ENCODE measurements at places on chromosomes 3 and 15. TPM values are rescaled to one million over a fixed set of nuclear protein-coding genes. Genes with fewer than 3 reads are reported as not detected.

RLBP1 gene
- total RNA-seq = not detected

RNF123 gene
- total RNA-seq = 35.1 TPM

GRCh38 chr15:77944002-77944867, 133.3 kb downstream of the TBC1D2B start:
- DNase-seq = peak; percentile 56
- peaks cover 41% of the 10 kb centered on the region for H3K27me3 ChIP-seq
- no peaks in the 10 kb centered on the region for H3K4me1 ChIP-seq
- no peaks in the 10 kb centered on the region for H3K36me3 ChIP-seq
- peak overlapping the region; percentile 72 for H3K4me3 ChIP-seq
- H3K27ac ChIP-seq = peak overlapping the region; percentile 85

DNA sequence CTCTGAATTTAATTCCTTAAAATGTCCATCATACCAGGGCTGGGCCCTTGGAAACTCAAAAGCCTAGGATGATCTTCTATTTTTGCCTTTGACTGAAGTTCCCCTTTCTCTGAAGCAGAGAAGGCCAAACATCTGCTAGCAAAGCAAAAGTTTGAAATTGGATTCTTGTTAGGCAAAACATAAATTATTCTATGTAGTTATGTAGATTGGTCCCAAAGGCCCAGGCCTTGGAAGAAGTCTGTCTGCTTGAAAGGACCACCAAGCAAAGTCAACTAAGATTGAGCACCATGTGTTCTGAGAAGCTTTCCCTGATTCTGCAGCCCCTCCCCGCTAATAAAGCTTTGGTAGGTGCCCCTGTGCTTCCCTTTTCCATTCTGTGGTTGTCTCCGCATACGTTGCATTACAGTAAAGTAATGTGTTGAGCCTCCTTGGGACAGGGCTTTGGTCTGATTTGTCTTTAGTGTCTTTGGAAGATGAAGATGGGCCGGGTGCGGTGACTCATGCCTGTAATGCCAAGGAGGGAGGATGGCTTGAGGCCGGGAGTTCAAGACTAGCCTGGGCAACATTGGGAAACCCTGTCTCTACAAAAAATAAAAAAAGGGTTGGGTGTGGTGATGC, 56.4 kb downstream of the RPL39L start:
- no peak for DNase-seq
- H3K27me3 ChIP-seq = no peaks in the 10 kb centered on the region
- peaks cover 9% of the 10 kb centered on the region for H3K4me1 ChIP-seq
- no peak overlapping the region for H3K4me3 ChIP-seq
- H3K36me3 ChIP-seq = peaks cover 4% of the 10 kb centered on the region

DNA sequence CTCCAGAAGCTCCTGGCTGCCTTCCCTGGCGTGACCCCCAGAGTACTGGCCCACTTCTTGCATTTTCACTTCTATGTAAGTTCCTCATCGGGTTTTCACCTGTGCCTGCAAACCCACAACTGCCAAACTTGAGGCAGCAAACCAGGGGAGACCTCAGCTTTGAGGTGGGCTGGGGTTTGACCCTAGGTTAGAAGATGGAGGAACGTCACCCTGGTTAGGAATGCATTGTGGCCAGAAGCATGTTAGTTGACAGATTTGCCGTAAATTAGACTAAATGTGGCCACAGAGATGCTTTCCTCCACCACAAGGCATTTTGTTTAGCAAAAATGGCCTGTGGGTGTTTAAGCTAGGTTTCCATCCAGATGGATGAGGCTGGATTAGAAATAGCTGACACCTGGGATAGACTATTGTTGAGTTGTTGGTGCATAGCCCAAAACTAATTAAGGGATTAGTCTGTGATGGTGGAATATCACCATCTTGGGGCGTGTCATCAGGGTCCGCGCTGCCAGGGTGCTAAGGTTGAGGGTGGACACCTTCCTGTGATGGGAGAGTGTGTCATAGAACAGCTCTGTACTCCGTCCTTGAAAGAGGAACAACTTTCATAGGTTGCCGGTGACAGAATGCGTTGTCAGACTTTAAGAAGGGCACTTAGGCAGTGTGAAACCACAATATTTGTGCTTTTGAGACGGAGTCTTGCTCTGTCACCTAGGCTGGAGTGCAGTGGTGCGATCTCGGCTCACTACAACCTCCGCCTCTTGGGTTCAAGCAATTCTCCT, 3.6 kb downstream of the NISCH start:
- no peak overlapping the region for H3K4me3 ChIP-seq
- no peaks in the 10 kb centered on the region for H3K27me3 ChIP-seq
- H3K36me3 ChIP-seq = peaks cover 4% of the 10 kb centered on the region
- H3K4me1 ChIP-seq = peaks cover 27% of the 10 kb centered on the region
- DNase-seq = no peak

- H3K36me3 ChIP-seq = no peaks in the 10 kb centered on the region
- DNase-seq = no peak
- no peaks in the 10 kb centered on the region for H3K27me3 ChIP-seq
- no peaks in the 10 kb centered on the region for H3K4me1 ChIP-seq
- H3K27ac ChIP-seq = no peak overlapping the region
- no peak overlapping the region for H3K4me3 ChIP-seq
Measured at GRCh38 chr3:121574449-121574848, 6.7 kb downstream of the ARGFX start.

Data from activated T-cell treated with anti-CD3 and anti-CD28 coated beads, Interleukin-2, amount 50 U/mL, for 72 hours (primary cell).